Activated naive CD4-positive, alpha-beta T cell treated with anti-CD3 and anti-CD28 coated beads, Interleukin-2, amount 50 U/mL, for 72 hours (primary cell): ENCODE measurements at places on chromosomes 6 and 20. TPM values are rescaled to one million over a fixed set of nuclear protein-coding genes. Genes with fewer than 3 reads are reported as not detected.

DNA sequence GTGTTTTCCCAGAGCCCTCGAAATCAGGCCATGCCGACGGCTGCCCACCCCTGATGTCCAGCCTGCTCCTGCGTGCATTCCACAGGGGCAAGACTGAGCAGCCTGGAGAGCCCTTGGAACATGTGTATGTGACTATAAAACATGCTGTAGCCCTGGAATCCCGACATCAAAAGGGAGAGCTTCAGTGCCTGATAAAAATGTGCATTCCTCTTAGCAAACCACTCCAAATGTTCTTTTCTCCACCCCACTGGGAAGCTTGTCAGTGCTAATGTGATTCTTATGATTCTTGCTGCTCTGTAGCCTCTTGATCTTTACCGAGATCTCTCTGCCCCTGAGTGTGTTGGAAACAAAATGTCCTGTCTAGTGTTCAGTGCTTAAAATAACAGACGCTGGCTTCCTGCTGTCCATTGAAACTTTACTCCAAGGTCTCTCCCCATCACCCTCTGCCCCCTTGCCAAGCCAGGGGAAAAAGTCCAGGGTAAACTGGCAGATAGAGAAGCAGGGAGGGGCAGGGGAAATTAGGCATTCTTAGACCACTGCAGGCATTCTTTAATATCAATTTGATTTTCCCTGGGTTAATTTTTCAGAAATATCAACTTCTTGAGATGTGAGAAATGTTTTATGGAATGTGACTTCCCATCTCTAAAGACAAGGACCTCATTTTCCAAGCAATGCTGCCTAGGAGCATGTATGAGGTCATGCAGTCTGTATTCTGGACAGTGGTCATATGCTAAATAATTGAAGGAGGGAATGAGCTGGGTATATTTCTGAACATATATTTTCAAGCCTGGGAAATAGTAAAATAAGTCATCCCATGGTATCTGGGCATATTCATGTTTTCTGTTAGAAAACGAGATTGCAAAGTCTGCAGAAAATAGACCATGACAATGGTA is 73.8 kb upstream of the ISM1 start:
- DNase-seq = no peak

DNA sequence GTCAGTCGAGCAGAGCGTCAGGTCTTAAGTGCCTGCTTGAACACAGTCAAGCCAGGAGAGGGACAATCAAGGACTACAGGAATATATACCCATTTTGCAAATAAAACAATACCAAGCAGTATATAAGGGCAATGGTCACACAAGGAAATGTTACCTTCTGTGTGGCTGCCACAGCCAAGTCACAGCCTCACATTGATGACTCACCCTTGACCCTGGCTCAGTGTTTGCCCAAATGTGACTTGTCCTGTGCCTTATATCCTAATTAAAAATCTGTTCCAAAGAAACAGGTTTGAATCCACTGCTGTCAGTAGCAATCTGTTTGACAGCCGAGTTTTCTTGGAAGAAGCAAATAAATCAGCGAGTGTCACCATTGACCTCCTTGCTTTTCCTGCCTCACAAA is 34.3 kb downstream of the C6orf89 start:
- no peak for DNase-seq

DNA sequence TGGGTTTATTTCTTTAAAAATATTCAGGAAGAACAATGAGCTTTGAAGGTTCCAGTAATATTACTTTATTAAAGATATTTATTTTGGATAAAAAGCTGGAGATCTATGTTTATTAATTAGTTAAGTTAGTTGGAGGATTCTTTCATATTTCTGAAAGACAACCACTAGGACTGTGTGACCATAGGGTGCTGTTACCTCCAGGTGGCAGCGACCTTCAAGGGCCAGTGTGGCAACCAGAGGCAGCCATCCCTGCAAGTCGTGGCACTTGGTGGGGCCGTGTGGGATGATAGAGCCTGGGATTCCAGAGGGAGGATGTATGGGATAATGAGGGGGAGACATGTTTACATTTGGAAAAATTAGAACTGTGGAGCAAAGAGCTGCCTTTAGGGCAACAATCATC is 95.5 kb upstream of the SCP2D1 start:
- no peak for DNase-seq

DNA sequence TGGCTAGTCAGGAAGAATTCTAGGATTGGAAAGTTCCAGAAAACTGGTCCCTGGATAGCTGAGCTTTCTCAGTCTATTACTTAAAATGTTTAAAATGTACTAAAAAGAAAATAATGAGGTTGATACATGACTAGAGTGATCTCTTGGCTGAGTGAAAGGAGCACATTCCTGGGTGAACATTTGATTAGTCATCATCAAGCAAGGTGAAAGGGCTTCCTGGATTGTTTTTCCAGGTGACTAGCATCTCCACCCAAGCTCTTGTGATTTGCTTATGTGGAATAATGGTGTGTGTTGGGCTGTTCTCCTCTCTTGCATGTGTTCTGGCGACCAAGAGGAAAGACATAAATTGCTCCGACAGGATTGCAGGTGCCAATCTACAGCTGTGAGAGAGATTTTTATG is 42.9 kb downstream of the PKIB start:
- no peak for DNase-seq

DNA sequence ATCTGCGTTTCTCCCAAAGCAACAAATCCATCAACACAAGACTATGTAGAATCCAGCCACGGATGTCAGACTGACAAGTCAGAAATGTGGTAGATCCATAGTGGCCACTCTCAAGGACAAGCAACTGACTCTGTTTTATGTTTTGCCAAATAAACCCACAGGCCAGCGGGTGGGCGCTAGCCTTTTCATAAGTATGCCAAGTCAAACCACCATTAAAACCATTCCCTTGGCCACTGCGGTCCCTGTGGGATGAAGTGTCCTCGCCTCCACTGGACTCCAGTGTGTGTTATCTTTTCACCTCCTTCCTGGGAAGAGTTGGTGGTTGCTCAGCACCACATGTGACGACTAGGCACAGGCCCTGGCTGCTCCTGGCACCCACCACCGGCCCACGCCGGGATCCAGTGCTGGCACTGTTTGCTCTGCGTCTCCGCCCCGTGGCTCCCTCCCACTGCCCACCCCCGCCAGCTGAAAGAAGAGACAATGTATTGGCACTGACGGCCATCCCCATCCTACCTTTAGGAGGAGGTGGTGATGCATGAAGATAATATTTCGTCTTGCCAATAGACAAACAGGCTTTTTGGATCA is 103.4 kb downstream of the FOXC1 start:
- no peak for DNase-seq

DNA sequence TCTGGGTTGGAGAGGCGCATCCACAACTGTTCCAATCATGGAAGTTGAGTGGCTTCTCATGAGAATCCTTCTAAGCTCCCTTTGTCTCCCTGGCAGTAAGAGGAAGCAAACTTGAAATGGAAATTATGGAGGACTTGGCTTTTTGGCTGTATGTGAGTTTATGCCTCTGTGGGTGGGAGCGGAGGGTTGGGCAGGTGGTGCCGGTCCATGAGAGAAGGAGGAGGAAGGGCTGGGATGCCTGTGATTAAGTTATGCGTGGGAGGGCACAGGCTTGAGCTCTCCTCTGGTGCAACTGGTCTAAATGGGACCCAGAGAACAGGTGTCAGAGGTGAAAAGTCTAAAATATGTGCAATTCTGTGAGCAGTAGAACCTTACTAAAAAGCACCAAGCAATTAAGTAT is 2.2 kb downstream of the PHACTR3 start:
- no peak for DNase-seq

- no peak for DNase-seq
Measured at GRCh38 chr6:114194362-114195026, 148.3 kb downstream of the HS3ST5 start.

GRCh38 chr20:17663040-17663399 is 19.0 kb downstream of the RRBP1 start:
- DNase-seq = no peak

DNA sequence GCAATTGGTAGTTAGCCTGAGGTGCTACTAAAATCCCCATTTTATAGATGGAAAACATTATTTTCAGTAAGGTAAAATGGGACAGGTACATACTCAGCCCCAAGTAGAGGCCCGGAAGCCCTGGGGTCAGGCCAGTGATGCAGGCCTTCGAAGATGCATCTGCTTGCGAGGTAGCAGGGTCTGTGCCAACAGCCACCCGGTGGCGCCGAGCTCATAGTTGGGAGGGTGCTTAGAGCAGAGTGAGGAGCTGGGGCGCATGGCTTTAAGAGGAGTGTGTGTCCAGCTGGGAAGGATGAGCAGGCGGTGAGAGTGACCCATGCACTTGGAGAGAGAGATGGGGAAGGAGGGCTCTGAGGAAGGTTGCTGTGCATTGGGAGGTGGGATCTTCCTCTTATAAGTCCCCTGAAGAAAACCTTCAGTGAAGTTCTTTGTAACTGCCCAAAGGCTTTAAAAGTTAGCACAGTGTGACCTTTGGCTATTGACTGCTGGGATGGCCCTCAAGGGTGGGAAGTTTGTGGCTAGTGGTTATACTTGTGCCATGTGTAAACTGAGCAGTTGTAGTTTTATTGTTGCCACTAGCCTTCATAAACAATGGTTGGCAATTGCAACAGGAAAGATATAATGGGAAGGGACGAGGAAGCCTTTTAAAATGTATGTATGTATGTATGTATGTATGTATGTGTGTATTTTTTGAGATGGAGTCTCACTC is 71.1 kb downstream of the TOX2 start:
- DNase-seq = no peak

DNA sequence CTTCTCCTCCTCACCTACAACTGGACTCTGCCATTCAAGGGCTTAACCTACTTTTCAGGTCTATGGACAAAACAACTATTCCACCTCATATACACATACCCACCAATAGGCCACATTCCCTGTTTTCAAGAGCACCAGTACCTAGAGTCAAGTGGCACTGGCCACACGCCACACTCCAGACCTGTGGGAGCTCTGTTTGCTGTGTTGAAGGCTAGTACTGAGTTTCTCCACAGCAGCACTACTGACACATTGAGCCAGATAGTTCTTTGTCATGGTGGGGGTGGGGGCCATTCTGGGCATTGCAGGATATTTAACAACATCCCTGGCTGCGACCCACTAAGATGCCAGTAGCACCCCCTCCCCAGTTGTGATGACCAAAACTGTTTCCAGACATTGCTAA is 84.1 kb downstream of the RALGAPA2 start:
- no peak for DNase-seq

DNA sequence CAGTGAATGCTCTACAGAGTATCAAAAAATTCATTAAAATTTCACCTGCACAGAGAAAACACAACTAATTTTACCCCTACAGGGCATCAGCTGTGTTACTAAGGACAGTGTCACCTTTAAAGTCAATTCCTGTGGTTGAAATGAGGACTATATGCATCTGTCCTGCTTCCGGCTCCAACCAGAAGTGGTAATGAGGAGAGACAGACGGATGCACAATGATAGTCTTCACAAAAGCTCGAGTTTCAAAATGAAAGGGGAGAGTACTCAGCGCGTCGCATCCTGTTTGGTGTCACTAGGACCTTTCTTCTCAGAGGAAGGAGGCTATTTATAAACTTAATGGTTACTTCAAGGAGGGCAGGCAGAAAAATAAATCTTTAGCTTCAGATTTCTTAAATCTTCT is 86.5 kb downstream of the LYRM4 start:
- peak; percentile 57 for DNase-seq

DNA sequence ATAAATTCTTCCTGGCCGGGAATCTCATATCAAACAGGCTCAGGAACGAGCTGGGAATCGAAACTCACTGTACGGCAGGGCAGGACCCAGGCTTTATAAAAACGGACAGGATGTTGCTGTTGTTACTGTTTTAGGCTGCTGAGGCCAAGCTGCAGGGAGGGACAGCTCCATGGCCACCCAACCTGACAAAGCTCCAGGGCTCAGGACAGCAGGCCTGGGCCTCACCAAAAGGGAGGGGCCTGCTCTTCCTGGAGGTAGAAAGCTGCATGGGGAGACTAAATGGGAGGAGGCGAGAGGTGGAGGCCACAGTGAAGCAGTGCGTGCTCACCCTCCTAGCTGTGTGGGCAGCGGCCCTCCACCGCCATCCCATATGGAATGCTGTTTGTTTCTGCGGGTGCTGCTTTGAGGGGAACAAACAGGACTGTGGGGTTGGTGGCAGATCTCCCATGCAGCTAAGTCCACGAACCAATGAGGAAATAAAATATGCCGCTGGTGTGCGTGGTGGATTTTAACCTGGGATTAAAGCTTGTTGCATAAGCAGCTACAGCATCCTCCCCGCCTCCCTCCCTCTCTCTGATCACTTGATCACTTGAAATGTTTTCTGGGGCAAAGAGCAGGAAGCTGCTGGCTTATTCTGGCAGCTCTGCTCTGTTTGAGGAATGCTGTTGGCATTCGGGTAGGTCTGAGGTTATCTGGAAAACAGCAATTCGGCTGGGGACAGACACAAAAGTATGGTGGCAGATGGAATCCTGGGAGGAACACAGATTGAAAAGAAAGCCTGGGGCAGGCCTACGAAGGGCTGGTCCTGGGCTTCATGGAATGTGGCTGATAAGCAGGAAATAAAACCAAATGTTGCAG is 2.4 kb upstream of the ZMYND8 start:
- DNase-seq = no peak

DNA sequence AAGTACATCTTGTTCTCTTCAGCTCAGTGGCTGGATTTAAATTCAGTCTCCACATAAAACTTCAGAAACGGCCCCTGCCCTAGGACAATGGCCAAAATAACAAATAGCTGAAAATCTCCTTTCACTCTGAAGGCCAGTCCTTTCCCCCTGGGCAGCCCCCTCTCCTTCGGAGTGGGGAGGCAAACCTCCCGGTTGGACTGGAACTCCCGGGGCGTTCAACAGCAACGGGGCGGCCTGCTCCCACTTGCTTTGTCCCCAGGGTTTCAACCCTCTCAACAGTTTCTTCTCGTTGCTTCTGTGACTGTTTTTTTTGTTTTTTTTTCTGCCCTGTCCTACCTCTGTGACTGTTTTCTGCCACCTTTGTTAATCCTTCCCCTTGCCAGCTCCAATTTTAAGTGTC is 102.6 kb upstream of the DUSP22 start:
- DNase-seq = no peak

DNA sequence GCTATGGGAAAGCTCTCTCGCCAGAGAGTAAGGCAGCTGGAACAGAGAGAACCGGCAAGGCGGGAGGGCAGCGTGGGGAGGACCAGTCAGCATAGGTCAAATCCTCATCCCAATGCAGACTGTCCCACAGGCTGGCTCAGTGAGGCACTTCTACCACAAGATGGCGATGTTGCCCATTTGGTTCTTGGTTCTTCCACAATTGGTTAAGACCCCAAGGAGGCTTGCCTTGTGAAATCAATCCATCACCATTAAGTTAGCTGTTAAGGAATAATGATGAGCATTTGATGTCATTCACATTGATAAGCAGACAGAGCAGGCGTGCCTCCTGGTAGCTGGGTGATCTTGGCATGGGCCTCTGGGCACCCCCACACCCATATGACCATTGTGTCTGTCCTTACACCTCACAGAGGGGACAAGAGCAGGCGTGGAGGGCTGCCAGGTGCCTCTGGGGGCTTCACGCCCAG is 2.4 kb downstream of the CSTL1 start:
- no peak for DNase-seq

Gene PRPF6
- total RNA-seq = 82.1 TPM

Gene PAQR8
- 11.4 TPM for total RNA-seq
